T-cell (primary cell): ENCODE measurements at places on chromosomes 12 and 14.

- DNase-seq, result no peak
Measured at GRCh38 chr12:63238892-63239291, 87.9 kb upstream of the AVPR1A start.

DNA sequence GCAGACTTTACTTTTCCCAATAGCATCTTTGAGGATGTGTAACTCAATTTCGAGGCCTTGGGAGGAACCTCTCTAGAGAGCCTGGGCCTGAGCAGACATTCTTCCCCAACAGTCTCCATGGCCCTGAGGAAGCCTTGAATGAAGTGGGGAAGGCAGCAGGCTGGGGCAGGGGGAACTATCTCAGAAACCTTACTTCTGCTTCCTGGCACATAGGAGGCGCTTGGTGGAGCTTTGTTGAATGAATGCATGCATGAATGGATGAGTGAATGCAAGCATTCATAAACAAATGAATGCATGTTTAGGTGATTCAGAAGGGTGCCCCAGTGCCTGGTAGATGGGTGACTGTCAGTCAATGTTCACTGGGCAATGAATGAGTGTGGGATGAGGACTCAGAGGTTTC lies 58.3 kb downstream of the GALNT16 start:
- DNase-seq, result no peak

DNA sequence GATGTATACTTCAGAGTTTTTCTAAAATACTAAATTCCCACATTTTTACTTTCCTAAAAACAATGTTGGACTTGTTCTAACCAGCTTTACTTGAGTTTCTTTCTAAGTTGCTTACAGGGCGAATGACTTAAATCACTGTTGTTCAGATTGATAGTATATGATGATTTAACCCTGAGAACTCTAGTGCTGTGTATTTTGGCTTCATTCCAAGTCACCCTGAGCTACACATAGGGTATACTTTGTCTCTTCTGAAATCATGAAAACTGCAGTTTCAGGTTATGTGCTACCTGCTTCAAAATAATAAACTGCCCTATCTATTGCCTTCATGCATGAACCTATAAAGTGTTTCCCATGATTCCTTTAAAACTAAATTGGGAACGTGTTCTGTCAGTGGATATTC lies 162.5 kb upstream of the PDE3A start:
- DNase-seq, result no peak

DNA sequence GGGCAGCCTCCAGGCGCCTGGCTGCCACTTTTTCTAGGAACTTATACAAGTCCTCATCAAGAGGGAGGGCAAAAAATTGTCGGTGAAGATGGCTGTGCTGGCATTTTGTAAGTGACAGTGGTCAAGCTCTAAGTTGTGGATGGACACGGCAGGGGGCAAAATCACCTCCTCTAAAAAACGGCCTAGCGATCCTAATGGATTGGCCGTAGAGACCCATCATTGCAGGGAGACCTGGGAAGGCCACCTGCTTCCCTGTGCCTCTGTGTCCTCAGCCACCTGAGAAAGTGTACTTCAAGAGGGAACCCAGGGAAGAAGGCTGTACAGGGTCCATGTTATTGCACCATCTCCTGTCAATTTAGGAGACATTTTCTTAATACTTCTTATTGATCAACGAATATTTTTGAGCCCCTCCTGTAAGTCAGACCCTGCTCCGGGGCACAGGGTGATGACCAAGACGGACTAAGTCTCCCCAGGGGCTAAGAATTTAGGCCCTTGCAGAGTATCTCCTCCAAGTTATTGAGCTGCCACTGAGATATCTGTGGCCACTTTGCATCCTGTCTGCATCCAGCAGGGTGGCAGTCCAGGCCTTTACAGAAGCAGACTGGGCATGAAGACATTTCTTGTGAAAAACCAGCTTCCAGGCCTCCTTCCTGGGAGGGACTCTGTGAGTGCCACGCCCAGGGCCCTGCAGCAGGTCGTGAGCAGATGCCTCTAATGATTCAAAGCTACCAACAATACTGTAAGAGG lies 40.5 kb downstream of the PSMA6 start:
- no peak for DNase-seq

- DNase-seq, result no peak
Measured at GRCh38 chr14:73246387-73247150, 9.3 kb downstream of the PAPLN start.

- no peak for DNase-seq
Measured at GRCh38 chr14:88546621-88547385, 8.0 kb downstream of the PTPN21 start.

- no peak for DNase-seq
Measured at GRCh38 chr14:32407130-32407529, 78.0 kb downstream of the AKAP6 start.

DNA sequence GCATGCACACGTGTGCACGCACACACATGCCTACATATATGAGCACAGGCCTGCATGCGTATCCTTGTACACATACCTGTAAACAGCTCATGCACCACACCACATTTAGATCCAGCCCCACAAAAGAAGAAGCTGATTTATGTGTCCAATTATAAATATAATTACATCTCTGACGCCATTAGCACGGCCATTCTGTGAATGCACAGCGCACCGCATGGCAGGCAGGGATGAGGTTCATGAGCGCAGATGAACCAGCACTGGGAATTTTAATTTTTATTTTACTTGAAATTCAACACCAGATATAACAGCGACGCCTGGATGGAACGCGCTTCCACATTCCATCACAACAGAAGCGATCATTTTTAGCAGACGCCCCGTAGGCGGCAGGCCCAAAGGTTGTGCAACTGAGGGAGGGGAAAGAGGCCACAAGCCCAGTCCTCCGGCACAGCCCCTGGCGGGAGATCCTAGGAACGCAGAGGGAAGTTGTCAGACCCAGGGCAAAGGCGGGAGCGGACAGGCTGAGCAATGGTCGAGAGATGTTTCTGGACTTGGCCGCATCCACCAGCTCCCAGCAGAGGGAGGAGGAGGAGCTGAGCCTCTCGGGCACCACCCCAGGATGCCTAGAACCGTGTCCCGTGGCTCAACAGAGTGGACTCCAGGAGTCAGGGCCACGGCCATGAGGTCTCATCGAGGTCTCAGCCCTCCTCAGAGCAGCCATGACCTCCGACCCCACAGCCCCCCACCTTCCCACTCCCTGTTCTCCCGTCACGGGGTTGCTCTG lies 37.9 kb upstream of the GALNT9 start:
- DNase-seq, result no peak

DNA sequence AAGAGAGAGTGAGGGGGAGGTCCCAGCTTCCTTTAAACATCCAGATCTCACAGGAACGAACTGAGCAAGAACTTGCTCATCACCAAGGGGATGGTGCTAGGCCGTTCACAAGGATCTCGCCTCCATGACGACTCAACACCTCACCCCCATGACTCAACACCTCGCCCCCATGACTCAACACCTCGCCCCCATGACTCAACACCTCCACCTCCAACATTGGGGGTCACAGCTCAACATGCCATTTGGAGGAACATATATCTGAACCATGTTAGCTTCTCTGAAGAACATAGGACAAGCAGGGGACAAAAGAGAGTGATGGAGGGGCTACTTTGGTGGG lies 66.0 kb upstream of the LHX5 start:
- DNase-seq, result no peak

GRCh38 chr12:117646520-117646919 lies 285.1 kb upstream of the NOS1 start:
- DNase-seq, result no peak

DNA sequence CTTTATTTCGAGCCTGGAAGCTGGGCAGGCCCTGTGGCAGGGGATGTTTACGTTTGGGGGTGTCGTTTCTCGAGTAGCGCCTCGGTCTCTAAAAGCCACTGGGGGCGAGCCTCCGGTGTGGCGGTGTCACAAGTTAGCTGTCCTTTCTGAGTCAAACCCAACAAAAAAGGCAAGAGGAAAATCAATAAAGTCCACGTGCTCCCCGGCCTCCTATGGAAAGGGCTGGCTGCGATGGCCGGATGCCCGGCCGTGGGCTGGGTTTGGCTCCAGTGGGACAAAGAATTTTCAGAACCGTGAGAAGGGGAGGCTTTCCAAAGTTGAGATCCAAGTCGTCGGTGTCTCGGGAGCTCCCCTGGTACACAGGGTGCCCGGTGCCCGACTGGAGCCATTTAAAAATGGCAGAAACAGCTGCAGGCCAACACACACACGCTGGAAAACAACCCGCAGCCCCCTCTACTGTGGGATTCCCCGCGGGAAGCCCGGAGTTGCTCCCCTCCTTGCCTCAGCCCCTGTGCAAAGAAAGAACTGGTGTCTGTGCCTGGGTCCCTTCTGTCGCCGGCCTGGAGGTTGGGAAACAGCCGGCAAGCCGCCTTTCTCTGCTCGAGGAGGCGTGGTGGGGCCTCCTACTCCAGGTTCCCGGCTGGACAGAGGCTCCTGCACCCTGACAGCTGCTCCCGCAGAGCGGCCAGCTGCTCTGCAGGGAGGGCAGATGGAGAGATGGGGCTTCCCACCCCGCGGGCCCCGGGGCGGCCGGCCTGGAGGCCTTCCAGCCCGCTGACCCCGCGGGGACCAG lies 1.9 kb downstream of the BCL7A start:
- DNase-seq, result no peak

DNA sequence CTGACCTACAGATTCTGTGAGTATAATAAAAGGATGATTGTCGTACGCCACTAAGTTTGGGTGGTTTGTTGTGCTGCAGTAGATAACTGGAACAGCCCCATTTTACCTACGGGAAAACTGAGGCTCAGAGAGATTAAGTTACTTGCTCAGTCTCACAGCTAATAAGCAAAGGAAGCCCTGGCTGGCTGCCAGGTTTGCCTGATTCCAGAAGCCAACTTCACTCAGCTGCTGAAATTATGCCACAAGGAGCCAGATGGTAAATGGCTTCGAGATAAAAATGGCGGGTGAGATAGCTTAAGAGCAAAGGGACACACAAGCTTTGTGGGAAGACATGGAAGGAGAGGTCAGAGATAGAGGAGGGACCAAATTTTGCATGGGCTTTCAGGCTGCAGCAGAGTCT lies 191.5 kb upstream of the NOS1 start:
- no peak for DNase-seq

- DNase-seq, result no peak
Measured at GRCh38 chr14:91388551-91388975, 29.1 kb downstream of the CCDC88C start.

GRCh38 chr12:116130431-116130830 lies 147.1 kb downstream of the MED13L start:
- no peak for DNase-seq

DNA sequence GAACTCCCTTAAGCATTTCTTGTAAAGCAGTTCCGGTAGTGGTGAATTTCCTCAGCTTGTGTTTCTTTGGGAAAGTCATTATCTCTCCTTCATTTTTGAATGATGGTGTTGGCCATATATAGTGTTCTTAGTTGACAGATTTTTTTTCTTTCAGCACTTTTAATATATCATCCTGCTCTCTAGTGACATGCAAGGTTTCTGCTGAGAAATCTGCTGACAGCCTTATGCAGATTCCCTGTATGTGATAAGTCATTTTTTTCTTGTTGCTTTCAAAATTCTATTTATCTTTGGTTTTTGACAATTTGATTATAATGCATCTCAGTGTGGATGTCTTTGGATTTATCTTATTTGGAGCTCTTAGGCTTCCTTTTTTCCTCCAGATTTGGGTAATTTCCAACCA lies 135.7 kb downstream of the PTPRO start:
- no peak for DNase-seq

- no peak for DNase-seq
Measured at GRCh38 chr12:90410962-90411361, 544.0 kb downstream of the CCER1 start.

GRCh38 chr12:1479645-1480044 lies 114.7 kb downstream of the FBXL14 start:
- DNase-seq, result no peak

- no peak for DNase-seq
Measured at GRCh38 chr12:32483499-32483898, 84.1 kb downstream of the FGD4 start.

- DNase-seq, result no peak
Measured at GRCh38 chr14:58568322-58568721, 69.4 kb upstream of the DACT1 start.

DNA sequence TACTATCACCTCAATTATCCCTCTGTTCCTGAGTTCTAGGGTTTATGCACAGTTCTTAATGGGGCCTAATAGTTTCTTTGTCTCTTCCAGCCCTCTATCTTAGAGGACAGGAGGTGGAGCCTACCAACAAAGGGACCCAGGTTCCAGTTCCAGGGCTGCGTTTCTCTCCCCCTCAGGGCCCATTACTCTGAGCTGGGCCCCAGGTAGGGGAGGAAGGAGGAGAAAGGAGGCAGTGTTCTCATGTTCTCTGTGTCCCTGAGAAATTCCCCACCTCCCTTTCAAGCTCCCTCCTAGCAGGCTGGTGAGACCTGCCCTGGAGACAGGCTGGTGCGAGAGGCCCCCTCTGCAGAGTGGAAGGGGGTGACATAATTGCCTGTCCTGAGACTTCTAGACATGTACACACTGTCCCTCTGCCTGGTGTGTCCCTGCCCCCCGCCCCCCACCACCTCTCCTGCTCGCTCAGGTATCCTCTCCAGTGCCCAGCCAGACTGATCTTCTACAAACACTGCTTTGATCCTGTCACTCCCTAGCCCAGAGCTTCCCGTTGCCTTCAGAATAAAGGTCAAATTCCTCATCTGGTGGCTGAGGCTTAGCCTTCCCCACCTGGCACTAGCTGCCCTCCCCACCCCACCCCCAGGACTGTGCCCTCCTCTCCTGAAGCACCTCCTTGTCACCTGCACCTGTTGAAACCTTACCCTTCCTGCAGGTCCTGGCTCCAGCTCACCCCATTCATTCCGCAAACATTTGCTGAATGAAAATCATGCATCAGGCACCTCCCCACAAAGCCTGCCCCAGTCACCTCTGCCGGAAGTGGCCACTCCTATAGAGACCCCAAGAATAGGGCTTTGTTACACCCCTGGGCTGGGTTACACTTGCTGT lies 21.1 kb upstream of the KRT8 start:
- no peak for DNase-seq

DNA sequence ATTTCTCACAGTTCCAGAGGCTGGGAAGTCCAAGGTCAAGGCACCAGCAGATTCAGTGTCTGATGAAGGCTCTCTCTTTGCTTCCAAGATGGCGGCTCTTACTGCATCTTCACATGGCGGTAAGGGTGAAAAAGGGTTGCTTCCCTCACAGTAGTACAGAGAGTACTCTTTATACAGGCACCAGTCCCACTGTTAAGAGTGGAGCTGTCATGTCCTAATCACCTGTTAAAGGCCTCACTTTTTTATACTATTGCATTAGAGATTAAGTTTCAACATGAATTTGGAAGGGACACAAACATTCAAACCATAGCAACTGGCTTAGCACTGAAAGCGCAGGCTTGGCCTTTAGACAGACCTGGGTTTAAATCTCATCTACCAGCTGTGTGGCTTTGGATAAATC lies 50.0 kb upstream of the TCL1A start:
- no peak for DNase-seq

GRCh38 chr12:102215992-102216691 lies 18.5 kb upstream of the PMCH start:
- DNase-seq, result no peak

DNA sequence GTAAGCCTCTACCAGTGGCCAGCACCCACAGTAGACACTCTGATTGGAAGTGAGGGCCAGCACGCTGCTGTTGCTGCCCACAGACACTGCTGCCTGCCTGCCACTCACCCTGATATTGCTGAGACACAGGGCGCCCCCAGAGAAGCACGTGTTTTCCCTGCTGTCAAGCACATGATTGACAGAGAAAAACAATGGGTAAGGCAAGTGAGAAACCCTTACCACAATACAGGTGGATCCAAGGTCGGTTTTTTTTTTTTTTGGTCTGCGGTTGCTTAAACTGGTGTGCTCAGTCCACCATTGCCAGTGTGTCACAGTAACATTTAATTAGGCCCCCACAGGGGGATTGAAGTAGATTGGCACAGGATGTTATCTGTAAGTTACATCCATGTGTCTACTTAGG lies 65.9 kb downstream of the WDR20 start:
- DNase-seq, result no peak
